Activated T-helper 17 cell treated with anti-CD3 and anti-CD28 coated beads, Interleukin-2, amount 50 U/mL, for 72 hours (primary cell): ENCODE measurements at places on chromosomes 6 and 20.

DNA sequence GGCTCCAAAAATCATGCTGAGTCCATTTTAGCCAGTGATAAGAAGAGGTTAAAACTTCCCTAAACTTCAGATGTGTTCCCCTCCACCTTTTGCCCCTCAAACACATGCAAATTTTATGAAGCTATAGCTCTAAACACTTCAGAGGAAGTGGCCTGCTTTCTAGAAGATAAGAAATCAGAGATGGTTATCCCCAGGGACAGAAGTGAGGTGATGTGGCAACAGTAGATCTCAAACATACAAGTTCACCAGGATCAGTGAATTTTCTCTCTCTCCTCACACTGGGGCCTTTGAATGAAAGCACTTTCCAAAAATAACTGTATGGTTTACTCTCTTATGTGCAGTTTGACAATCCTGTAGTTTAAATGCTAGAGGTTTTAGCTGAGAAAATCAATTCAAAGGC is 332.0 kb downstream of the BTBD9 start:
- ATAC-seq: no peak

DNA sequence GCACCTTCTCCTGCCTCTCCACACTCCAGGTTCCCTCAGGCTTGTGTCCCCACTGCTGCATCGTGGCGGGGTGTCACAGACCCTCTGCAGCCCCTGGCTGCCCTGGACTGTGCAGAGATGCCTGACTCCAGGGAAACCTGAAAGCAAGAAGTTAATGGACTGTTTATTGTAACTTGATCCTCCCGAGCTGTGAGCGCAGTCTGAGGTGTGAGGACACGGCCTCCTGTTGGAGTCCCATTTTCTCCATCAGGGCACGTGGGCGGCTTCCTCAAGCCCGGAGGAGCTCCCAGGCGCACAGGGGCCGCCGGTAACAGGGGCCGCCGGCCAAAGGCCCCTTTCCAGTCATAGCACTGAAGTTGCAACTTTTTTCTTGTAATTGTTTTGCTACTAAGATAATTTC is 16.9 kb downstream of the RBM38 start:
- no peak for ATAC-seq

DNA sequence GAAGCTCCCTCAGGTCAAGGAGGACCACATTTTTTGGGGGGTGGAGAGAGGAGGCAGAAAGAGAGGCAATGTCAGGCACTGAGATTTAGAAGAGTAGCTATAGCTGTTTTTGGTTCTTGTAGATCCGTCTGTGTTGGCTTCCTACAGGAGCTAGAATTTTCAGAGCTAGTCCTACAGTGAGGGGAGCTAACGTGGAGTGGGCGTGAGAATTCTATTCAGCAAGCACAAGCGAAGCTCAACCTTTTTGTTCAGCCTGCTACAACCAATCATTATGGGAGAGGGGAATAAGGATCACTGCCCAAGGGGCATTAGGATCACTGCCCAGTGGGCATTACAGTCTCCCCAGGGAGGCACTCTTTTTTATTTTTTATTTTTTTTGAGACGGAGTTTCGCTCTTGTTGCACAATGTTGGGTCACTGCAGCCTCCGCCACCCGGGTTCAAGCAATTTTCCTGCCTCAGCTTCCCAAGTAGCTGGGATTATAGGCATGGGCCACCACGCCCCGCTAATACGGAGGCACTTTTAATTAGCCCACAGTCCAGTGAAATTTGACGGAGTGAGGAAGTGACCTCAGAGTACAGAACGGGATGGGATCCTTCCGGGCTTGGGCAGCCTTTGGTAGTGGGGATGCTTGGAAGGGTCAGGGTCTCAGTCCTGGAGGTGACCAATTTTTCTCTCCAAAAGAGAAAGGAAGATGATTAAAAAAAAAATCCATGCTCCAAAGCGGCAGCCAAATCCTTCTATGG is 1.1 kb upstream of the PANK2 start:
- ATAC-seq: no peak

DNA sequence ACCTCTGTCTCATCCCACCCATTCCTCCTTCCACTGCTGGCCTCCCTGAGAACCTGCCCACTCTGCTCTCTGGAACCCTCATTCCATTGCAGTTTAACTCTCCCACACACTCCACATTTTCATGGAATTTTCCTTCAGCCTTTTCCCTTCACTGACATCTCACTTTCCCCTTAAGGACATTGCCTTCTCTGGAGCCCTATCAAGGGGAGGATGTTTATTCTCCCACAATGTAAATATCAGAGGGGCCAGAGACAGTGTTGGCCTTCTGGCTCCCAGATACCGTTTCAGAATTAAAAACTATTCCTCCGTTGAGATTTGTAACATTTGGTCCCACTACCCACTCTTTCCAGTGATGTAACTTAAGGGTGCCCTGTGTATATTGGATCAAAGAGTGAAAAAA is 199.5 kb upstream of the KCNK16 start:
- no peak for ATAC-seq

DNA sequence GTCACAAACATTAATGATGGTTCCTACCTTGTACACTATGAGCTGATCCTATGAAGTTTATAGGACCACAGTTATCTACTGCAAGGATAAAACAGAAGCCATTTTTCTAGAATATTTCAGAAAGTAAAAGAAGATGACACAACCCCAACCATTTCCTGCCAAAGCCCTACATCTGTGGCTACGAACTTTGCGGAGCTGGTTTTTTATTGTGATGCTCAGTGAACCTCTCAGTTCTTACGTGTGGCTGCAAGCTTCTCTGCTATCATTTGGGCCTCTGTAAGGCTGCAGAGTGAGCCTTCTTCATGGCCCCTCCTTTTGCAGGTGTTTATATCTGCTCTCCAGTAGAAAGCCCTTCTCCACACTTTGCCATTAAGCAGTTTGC is 17.8 kb upstream of the TAGAP start:
- ATAC-seq: peak; percentile 71

DNA sequence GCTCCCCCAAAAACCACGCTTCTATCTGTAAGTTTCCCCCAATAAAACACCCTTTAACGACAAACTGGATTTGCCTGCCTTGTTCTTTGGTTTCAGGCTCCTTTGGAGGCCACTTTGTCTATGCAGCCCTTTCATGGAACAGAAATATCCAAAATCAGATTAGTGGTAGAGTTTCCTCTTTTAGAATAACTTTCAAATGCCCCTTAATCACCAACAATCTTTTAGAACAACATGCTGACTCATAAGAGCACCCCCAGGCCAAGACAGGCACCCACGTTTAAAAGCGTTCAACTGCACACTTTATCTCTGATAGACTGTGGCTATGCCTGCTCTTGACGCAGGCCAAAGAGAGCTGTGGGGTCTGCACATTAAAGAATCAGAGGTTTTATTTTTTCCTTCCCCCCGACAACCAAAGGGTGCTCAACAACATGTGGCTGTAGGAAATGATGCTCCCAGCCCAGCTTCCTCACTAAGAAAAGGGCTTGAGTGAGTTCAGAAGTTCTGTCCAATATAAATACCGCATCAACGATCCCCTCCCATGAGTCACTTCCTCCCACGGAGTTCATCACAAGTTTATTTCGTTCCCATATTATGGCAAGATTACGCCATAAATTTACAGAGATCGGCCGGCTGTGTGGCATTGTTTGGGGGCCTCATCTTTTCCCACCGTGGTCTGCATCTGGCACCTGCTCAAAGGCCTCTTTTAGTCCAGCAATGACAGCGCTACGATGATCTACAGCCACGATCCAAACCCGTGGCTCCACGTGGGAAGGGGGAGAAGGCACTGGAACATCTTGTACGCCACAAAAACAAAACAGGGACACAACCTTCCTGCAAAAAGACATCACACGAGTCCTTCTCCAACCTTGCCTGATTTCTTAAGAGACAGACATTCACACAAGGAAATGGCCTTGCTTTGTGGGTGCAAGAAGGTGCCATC is 88.8 kb upstream of the NFATC2 start:
- ATAC-seq: peak; percentile 52

- no peak for ATAC-seq
Observed at GRCh38 chr6:46821458-46821881, 28.3 kb downstream of the MEP1A start.

GRCh38 chr20:277496-277781 is 13.1 kb downstream of the C20orf96 start:
- ATAC-seq: no peak

GRCh38 chr6:50653253-50653652 is 60.1 kb upstream of the TFAP2D start:
- ATAC-seq: no peak

DNA sequence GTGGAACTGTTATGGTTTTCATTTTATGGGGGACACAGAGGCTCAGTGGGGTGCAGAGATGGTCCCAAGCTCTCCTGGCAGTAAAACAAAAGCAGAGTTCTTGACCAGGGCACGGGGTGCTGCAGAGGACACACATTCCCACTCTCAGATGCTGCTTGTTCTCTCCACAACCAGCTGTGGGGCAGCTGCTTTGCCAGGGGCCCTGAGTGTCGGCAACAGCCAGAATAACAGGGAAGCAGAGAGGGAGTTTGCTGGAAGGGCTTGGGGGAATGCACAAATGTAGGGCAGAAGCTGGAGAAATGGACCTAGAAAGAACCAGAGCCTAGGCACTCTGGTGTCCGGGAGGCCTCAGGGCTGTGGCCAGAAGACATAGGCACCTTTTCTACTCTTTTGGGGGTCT is 93.7 kb downstream of the CDH26 start:
- ATAC-seq: no peak

DNA sequence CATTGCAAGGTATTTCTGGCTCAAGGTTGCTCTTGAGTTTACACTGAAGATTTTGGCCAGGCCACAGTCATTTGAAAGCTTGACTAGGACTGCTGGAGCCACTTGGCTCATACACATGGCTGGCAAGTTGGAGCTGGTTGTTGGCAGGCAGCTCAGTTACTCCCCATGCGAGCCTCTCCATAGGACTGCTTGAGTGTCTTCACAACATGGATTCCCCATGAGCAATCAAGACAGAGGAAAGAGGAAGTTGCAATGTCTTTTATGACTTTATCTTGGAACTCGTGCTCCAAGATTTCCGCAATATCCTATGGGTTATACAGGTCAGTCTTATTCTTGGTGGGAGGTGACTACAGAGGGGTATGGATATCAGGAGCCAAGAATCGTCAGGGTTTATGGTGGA is 1.4 kb upstream of the MANBAL start:
- no peak for ATAC-seq

DNA sequence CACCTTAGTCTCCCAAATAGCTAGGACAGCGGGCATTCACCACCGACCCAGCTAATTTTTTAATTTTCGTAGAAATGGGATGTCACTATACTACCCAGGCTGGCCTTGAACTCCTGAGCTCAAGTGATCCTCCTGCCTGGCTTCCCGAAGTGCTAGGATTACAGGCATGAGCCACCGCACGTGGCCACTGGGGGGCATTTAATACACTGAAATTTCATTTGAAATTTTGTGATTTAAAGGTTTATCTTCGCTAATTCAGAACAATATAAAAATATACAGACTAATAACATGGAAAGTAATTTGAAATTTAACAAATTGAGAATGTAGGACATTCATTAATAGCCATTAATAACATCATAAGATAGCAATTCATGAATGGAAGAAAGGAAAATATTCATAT is 20.5 kb upstream of the TBC1D32 start:
- ATAC-seq: no peak

GRCh38 chr6:82494367-82494766 is 130.8 kb downstream of the TPBG start:
- no peak for ATAC-seq

GRCh38 chr6:153392156-153392555 is 261.1 kb upstream of the RGS17 start:
- no peak for ATAC-seq
